ENCODE measurements at places on chromosomes 2 and 18.

GRCh38 chr2:207762146-207762545 lies 7.6 kb downstream of the FZD5 start:
- no peak for DNase-seq

- DNase-seq = no peak
These were observed 2.8 kb downstream of the PCBP1 start for GRCh38 chr2:70089983-70090525.

DNA sequence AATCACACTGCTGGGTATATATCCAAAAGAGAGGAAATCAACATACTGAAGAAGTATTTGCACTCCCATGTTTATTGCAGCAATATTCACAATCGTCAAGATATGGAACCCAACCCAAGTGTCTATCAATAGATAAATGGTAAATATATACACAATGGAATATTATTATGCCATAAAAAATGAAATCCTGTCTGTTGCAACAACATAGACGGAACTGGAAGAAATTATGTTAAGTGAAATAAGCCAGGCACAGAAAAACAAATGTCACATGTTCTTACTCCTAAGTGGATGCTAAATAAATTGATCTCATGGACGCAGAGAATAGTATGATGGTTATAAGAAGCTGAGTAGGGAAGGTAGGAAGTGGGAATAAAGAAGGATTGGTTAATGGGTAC lies 65.7 kb downstream of the NCKAP1 start:
- no peak for DNase-seq

- DNase-seq = peak; percentile 35
These were observed 84.0 kb downstream of the ZBTB7C start for GRCh38 chr18:48325115-48325665.

GRCh38 chr2:48600204-48600813 lies 17.3 kb upstream of the GTF2A1L start:
- no peak for DNase-seq

GRCh38 chr2:6846967-6847681 lies 18.6 kb downstream of the CMPK2 start:
- DNase-seq = no peak

DNA sequence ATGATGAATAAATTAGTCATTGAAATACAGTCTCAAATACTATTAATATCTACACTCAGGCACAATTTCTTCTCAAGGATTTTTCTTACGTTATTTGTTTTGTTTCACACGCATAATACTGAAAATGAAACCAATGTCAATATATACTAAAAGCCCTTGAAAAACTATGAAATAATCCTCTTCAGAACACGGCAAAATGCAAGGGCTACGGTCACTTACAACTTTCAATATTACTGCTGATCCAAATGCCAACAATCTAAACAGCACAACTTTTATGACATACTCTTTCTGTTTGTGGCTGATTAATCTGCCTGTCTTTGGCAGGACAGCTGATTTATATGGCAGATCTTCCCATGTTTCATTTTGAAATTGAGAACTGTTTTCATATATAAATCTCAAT lies 68.3 kb downstream of the LRPPRC start:
- no peak for DNase-seq

DNA sequence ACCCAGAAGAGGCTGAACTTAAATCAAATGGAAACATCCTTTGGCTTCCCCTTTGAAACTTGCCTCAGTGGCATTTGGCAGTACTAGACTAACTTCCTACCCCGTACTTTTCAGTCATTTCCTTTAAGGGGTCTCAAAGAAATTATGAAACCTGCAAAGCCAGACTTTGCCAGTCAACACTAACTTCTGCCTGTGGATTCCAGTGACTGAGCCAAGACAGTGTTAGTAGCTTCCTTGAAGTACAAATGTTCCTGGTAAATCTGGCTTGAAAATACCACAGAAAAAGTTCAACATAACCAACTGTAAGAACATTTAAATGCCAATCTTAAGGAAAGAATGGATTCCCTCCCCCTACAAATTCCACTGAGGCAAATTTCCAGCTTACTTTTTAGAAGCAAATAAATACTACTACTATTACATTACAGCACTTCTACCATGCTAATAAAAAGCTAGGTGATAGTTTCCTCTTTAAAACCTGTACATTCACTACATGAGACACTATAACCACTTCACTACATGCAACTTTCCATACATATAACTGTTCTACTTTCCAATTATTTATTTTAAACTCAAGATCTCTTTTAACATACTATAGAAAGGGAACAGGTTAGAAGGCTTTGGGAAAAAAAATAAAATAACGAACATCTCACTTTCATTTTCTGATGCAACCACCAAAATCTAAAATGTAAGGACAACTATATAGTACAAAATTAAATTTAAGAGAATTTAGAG lies 2.4 kb downstream of the PELI1 start:
- DNase-seq = no peak

DNA sequence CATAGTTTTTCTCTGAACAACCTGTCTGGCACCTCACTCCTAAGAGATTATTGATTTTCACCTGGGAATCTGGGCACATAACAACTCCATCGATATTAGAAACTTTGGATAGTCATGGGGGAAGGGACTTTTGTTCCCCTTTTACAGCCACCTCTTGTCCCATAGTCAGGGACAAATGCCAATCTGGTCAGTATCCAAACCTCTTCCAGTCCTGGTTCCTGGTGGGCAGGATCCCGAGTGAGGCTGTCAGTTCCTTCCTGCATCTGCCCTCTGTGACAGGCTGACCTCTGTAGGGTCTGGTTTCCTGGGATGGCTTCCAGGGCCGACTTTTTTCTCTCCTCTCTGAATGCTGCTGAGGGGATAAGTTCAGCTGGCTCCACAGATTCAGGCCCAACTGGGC lies 11.0 kb downstream of the KIF5C start:
- no peak for DNase-seq

DNA sequence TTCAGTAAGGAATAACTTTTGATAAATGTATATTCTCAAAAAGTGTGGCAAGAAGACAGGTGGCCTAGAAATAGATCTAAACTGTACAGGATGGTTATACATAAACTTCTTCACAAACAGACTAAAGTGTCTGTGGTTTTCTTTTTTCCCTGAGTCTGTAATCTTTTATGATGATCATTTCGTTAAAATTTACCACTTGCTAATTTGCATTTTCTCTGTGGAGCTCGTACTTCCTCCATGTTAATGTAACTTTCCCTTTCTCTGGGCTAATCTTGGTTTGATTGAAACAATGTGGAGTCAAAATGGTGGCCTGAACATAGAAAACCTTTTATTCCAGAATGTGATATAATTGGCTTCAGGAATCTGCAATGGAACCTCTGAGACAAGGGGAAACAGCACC lies 166.2 kb downstream of the FTCDNL1 start:
- no peak for DNase-seq

DNA sequence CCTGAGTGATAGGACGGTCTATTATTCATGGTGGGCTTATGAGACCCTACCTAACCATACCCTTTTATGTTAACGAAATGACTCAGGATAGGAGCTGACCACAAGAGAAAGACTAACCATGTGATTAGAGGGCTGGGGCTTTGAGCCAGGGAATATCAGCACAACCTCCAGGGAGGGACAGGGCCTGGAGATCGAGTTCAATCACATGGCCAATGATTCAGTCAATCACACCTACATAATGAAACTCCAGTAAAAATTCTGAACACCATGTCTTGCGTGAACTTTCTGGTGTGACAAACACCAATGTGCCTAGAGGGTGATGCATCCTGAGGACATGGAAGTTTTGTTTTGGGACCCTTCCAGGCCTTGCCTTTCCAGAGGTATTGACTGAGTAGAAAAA lies 2.2 kb upstream of the TEX51 start:
- DNase-seq = no peak

DNA sequence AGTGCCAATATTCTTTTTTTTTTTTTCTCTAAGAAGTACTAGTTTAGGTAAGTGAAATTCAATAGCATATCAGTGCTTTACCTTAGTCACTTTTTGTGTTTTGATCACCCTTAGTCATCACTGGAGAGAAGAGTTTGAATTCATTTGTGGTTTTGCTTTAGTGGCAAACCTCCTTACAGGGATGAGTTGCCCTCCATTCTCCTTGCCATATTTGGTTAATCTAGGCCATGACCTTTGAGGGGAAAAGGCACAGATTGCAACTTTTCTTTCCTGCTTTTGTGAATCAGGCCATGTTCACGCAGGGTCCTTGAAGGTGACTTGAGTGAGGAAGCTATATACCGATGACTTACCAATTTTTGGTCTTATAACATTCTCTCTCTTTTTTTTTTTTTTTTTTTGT lies 34.4 kb downstream of the PLEKHA3 start:
- no peak for DNase-seq

DNA sequence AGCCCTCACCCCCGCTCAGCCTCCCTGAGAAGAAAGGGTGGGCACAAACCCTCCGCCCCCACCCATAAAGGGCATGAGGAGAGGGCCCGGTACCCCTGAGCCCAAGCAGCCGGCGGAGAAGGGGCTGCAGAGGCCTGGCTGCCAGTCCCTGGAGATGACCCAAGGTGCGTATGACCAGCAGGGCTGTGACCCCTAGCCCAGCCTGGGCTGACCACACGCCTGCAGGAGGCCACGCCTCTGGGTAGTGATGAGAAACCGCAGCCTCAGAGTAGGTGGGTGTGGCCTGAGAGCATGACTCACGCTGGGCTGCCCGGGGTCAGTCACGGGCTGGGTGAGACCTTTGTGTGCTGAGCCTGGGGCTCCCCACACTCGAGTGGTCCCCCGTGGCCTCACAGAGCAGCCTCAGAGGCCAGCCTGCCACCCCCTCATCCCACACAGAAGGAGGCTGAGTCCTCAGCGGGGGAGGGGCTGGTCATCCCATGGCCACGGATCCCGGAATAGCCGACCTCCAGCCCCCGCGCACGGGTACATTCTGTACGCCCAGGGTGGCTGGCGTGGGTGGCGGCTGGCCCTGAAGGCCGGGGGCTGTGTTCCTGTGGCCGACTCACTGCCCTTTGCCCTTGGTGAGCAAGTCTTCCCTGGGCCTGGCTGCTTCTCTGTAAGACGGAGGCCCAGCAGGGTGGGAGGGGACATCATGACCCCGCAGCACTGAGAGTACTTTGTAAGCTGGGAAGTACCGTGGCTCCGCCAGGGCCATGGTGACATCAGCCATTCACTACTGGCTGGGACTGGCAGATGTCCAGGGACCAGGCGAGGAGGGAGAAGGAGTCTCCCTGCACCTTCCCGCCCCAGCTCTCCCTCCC lies 110.8 kb upstream of the OTOS start:
- no peak for DNase-seq

DNA sequence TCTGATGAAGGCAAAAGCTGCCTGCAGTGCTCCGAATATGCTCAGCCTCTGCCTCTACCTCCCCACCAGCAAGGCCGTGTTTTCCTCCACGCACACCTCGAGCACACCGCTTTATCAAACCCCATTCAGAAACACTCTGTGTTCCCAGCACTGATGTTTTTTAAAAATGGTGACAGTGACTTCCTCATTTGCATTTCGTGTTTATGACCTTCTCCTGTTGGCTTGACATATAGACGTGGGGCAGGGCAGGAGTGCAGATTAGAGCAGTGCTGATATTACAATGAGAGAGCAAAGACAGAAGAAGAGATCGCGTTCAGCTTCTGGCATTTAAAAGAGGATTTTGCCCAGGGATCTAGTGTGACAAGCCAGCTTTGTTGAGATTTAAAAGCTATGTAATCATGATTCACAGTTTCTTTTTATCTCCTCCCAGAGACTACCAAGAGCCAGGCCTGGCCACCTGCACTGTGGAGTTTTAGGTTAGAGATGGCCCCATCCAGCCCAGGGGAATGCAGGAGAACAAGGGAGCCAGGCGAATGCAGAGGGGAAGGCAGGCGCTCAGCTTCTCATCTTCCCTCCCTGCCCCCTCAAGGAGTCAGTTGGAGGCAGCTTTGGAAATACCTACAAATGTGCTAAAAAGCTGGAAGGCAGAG lies 61.5 kb upstream of the NEDD4L start:
- no peak for DNase-seq

DNA sequence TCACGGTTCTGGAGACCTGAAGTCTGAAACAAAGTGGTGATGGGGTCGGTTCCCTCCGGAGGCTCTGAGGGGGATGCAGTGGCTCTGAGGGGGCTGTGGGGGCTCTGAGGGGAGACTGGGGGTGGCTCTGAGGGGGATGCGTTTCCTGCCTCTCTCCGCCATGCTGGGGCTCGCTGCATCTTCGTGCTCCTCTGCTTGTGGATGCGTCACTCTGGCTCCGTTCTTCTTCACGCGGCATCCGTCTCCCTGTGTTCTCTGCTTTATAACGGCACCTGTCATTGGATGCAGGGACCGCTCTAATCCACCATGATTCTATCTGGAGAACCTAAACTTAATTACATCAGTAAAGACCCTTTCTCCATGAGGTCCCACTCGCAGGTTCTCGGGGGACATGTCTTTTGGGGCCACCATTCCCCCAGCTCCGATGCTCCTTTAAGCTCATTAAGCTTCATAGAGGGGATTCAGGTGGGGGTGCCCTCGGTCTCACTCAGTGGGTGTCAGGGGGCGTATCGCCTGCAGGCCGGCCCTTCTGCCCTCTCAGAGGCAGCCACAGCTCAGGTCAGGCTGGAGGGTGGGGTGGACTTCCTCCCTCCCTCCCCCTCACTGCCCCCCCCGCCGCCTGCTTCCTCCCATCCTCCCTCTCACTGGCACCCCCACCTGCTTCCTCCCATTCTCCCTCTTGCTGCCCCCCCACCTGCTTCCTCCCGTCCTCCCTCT lies 18.4 kb downstream of the RTP5 start:
- no peak for DNase-seq

DNA sequence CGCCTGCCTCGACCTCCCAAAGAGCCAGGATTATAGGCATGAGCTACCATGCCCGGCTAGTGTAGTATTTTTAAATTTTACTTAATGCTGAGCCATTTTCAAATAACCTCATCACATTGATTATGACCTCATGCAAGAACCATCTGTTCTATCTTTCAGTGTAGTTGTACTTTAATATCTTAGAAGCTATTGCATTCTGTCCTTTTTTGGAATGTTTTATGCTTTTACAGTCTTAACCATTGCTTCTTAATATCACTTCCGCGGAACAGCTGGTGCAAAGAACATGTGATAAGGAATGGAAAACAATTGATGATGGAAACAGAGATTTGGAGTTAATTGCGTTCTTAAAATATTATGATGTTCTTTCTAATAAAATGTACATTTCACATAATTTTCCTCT lies 2.7 kb downstream of the GEN1 start:
- no peak for DNase-seq

GRCh38 chr2:225025917-225026571 lies 16.2 kb downstream of the DOCK10 start:
- DNase-seq = peak; percentile 76

DNA sequence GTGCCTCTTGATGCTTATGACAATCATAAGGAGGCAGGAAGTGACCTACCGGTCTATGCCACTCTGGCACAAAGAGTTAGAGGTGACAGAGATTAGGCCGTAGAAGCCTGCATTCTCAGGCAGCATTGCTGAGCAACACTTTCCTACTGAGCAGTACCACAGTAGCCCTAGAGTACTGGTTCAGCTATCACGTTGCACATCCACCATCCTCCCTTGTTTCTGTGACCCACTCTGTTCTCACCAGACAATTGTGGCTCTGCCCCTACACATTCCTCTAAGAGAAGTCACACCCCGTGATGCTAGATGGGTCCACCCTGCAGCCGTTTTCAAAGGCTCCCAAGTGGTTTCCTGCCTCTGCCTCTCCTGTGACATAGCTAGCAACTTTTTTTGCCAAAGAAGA lies 22.6 kb upstream of the SUCLG1 start:
- DNase-seq = no peak

All from fibroblast of skin of left biceps (primary cell).